Pons (tissue), 1 donor: ENCODE measurements at places on chromosomes 4 and X.

DNA sequence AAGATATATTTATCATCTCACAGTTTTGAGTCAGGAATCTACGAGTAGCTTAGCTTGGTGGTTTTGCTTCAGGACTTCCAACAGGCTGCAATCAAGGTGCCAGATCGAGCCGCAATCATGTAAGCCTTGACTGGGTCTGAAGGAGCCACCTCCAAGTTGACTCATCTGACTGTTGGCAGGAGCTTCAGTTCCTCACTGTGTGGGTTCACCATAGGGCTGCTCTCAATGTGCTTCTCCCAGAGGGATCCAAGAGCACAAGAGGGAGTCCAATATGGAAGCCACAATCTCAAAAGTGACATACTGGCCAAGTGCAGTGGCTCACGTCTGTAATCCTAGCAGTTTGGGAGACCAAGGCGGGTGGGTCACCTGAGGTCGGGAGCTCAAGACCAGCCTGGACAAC, 26.5 kb downstream of the DCHS2 start:
- no peak for DNase-seq

- DNase-seq, result no peak
Measured at GRCh38 chr4:89823416-89823815, 13.5 kb downstream of the SNCA start.

GRCh38 chr4:146247356-146247755, 33.0 kb downstream of the REELD1 start:
- DNase-seq, result no peak

- DNase-seq, result no peak
Measured at GRCh38 chr4:109886303-109886702, 26.4 kb upstream of the EGF start.

- DNase-seq, result peak; percentile 71
Measured at GRCh38 chr4:185567381-185568376, 32.4 kb upstream of the PDLIM3 start.

DNA sequence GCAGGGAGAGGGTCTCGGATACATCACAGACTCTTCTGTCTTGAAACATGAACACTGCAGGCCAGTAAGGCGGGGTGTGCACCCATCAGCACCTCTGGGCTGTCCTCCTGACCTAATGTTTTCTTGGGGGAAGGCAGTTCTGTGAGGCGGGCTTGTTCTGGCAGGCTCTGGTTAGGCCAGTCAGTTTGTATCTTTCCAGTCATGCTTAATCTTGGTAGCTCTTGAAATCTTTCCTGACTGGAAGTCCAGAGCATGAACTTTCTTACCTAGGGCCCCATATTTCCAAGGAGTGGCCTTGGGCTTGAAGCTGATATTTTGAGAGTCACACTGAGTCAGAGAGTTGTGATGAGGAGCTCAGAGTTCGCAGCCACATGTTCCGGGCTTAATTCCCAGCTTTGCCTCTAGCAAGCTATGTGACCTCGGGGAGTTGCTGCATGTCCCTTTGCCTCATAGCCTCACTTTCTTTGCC, 54.2 kb upstream of the RASSF6 start:
- DNase-seq, result no peak

DNA sequence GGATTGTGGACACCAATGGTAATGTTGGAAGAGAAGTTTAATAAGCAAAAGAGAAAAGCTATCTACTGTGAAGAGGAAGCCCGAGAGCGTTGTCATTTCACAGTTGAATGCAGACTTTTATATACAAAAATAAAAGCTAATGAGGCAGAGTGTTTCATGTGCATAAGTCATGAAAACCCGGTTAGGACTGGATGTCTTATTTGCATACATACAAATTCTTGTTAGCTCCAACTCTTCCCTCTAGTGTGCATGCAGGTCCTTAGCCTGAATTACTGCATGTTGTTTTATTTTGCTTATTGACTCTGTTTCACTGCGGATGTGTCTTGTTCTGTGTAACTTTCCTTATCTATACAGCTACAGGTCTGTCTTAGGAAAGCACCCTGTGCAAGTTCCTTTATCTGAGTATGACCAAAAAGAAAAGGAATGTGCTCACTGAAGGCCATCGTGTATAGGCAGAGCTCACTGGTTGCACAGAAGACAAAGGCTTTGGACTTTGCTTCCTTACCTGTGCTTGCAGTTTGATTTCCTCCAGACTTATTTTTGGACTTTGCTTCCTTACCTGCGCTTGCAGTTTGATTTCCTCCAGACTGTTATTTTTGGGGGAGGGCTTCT, 25.1 kb upstream of the UGT2B11 start:
- no peak for DNase-seq

DNA sequence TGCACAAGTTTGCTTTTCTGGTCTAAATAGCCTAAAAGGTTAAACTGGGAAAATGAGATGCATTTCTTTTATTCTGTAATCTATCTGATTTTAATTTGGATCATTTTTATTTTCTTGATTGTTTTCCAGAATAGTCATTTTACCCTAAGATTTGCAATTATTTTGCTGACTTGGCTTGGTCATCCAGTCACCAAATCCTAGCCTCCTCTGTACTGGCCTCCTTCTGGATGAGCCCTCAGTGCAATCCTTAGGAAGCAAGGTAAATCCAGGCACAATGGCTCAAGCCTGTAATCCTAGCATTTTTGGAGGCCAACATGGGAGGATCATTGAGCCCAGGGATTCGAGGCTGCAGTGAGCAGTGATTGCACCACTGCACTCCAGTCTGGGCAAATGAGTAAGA, 9.2 kb downstream of the EREG start:
- no peak for DNase-seq

- no peak for DNase-seq
Measured at GRCh38 chr4:137678796-137679195, 146.5 kb upstream of the PCDH18 start.

DNA sequence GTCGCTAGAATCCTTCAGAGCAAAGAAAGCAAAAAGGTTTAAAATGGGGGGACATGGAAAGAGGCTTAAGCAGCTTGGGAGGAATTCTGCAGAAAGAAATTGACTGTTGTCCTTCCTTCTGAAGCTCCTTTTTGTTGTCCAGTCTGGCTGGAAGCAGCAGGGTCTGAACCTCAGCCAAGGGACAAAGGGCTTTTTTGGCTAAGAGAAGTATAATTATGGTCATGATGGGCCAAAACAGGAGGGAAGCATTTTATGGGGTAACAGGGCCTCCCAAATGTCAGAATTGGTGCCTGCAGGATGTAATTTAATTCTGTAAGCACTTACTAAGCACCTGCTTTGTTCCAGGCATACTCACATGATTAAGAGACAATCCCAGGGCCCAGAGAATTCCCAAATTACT, 74.2 kb upstream of the CPEB2 start:
- peak; percentile 33 for DNase-seq

DNA sequence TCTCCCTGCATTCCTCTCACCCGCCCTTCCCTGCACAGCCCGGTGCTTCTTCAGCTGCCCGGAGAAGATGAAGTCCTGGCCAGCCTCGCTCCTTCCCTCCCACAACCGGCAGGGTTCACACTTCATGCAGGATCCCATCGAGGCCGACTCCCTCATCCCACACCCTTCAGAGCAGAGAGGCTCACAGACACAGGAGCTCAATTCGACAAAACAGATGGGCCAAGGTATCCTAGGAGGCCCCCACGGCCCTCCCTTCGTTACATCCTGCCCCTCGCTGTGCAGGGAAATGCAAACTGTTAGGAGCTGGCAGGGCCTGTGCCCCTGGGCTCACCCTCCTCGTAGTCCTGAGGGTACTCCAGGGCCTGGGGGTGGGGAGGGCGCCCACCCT, 238.1 kb downstream of the DHRSX start:
- DNase-seq, result no peak

- DNase-seq, result no peak
Measured at GRCh38 chrX:123336666-123337065, 152.6 kb downstream of the GRIA3 start.

GRCh38 chr4:88675543-88675942, 22.1 kb downstream of the NAP1L5 start:
- no peak for DNase-seq

GRCh38 chr4:42906891-42907759, 14.6 kb downstream of the GRXCR1 start:
- no peak for DNase-seq

- DNase-seq, result peak; percentile 88
Measured at GRCh38 chr4:143381189-143382118, 44.8 kb downstream of the GAB1 start.

DNA sequence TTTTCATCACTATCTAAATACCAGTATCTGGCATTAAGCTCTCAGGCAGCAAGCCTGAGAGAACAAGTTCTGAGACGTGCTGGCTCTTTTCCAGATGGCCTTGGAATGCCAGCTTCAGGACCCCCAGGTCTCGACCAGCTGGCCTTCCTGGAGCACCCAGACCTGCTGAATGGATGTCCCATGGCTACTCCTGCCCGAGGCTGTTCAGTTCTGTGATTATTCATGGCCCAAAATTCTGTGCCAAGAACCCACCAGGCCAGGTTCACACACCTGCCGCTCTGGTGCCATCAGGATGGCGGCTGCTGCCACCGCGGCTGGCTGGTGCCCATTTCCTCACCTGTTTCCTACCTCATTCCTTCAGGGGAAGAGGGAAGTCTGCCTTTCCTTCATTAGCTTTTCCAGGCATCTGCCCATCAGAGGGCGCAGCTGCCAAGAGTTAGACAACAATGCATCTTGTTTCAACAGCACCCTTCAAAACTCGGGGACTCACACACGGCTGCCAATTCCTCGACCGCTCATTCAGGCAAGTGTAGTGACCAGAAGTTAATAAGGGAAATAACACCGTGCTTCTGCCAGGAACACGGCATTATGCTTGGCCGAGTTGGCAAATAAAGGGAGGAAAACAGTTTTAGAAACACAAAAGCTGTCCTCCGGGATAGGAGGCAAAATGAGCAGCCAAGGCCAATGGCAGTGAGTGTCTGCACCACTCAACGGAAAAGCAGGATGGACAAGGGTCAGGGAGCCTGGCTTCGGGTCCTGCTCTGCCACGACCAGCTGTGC, 173.8 kb downstream of the NSUN7 start:
- DNase-seq, result peak; percentile 94

DNA sequence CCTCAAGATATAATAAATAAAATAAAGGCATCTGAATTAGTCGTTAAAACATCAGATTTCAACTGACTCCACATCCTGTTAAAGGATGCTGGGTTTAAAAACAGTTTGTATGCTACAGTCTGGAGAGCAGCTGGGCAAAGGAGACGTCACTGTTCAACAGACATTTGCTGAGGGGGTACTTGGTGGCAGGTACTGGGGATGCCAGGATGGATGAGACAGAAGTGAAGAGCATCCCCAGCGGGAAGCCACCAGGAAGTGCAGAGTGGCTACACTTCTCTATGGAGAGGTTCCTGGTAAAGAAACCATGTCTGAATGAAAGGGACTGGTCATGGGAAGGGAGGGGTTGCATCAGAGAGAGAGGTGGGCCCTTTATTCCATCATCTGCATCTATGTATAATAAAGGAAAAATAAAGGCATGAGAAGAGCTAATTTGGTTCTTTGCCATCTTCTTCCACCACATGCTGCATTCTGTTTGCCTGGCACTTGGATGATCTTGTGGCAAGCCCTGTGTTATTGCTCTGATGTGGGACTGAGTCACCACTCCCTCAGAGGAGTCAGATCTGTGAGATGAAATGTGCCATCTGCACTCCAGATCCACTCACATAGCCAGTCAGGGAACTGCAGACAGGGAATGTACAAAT, 145.0 kb downstream of the SOWAHB start:
- no peak for DNase-seq

DNA sequence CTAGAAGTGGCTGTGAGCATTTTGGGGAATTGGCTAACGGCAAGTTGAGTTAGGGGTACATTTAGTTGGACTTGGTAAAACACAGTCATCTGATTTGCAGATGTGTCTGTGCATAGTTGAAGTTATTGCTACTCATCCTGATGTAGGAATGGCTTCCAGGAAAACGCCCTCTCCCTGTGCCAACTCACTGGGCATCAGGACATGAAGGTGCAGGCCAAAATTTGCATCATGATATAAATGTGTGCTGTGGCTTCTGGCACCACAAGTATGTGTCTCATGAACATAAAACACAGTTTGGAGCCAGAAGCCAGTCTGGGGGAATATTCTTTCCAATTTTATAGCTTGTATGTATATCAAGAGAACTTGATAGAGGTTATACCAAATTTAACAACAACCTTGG, 54.2 kb upstream of the CBR4 start:
- DNase-seq, result no peak

- DNase-seq, result no peak
Measured at GRCh38 chr4:3237712-3238560, 11.0 kb upstream of the MSANTD1 start.

DNA sequence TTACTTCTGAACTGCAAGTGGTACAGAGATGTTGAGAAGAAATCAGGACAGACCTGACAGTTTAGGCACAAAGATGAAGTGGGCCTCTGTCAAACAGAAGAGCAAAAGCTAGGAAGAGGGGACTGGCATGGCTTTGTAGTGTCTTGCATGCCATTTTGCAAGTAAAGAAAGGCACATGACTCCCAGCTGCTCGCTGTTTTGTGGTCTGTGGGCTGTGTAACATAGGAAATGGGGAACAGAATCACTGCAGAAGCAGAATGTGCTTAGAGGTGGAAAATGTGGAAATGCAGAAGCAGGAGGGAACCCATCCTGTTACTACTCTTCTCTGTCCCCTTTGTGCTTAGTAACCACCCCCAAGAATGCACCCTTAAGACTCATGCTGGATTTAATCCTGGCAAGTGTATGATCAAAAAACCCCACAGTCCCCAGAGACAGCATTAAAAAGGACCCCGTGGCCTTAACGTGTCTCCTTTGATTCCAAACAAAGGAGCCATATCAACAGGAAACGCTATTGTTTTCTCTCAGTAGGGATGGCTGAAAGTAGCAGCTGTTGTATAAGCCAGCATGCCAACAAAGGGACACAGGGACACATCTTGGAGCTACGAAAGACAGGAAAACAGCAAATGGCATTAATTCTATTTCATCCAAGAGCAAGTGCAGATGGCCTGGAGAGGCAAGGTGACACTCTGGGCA, 177.6 kb upstream of the GLRA2 start:
- peak; percentile 21 for DNase-seq

DNA sequence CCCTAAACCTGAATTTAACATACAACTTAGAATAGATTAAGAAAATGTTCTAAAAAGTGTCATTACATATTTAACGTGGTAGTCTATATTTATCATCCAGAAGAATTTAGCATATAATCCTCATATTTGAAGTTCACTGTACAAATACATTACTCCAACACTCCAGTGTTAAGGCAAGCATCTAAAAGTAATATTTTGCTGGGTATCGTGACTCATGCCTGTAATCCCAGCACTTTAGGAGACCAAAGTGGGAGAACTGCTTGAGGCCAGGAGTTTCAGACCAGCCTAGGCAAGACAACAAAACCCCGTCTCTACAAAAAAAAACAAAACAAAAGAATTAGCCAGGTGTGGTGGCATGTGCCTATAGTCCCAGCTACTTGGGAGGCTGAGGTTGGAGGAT, 24.8 kb downstream of the LRBA start:
- no peak for DNase-seq

- DNase-seq, result no peak
Measured at GRCh38 chr4:187354740-187355139, 631.1 kb upstream of the FAT1 start.

DNA sequence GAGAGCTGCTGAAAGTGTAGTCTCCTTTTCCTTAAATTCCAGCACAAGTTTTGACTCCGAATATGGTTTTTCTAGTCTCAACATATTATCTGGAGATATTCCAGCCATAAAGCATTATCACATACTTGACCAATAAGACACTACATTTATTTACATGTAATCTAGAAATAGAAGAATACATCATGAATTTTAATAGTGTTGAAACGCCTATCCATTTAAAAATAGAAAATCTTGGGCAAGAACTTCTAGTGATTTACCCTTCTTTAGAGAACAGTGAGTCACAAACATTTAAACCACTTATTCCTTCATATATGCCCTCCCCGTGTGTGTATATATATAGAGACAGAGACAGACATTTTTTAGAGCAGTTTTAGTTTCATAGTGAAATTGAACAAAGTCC, 161.5 kb downstream of the SOWAHB start:
- no peak for DNase-seq

- no peak for DNase-seq
Measured at GRCh38 chr4:80852061-80852460, 178.4 kb upstream of the BMP3 start.
